ENCODE measurements at places on chromosomes 1 and 21.

- no peak for DNase-seq
These were observed 59.3 kb downstream of the ACP6 start for GRCh38 chr1:147611021-147611426.

DNA sequence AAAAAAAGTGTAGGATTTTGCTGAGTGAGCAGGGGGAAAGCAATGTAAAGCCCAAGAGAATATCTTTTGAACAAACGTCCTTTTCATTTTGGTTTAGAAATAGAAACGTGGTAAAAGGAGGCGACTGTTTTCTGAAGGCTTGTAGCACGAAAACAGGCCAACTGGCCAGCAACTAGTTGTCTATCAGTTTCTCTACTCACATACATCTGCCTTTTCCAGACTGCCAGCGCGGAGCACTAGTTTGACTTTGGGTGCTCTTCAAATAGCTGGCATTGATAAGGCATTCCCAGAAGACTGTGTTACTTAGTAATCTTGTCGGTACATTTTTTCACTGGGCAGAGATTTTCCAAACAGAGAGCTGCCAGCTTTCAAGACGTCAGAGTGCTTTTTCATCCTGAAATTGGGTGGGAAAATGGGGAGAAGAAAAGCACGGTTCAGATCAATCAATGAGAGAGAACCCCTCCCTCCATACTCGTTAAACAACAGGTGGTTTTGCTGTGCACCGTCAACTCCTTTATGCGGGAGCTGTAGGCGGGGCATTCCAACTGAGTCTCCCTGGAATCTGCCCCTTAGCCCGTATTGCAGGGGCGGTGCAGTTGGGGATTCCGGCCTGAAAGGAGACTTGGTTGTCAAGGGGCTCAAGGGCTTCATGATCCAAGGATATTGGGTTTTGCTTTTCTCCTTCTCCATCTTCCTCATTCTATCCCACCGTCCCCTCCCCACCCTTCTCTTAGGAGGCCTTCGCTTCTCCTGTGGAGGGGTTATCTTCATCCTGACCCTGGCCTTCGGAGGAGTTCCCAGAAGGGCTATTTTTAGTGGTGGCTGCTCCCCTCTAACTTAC lies 884 bp upstream of the LRRC8C start:
- DNase-seq, result no peak

DNA sequence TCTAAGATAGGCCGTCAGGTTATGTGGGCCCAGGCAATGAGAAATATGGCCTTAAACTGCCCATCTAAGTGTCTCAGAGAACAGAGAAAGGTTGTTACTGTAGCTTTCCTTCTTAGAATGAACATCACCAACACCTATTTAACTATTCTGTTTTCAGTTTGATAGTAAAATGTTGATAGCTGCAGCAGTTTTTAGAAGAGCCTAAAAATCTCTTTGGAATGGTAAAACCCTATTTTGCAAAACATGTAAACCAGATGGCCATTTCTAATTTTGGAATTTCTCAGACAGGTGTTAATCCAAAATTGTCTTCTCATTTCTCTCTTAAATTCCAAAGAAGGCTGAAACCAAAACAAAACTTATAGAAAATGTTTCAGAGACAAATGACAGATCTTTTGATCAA lies 57.5 kb downstream of the DIPK1A start:
- DNase-seq, result no peak

DNA sequence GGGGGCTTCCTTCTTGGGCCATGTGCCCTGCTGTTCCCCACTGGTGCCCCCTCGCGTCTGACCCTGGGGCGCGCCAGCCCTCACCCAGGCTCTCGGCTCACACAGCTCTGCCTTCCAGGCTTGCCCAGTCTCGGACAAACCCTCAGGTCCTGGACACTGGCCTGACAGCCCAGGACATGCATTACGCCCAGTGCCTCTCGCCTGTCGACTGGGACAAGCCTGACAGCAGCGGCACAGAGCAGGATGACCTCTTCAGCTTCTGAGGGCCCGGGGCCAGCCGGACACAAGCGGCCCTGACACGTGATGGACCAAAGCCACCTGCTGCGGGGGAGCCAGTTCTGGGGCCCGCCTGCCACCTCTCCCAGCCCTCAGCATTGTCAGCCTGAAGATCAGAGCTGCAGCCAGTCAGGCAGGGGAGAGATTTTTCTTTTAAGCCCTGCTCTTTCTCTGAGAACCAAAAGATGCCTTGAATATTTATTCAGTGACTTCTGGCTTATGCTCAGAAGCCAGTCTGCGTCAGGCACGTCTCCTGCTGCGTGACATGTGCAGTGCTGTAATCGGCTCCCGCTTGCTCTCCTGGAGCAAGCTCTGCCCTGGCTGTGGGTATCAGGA lies 23.4 kb downstream of the LDLRAP1 start:
- peak; percentile 88 for DNase-seq

- peak; percentile 9 for DNase-seq
These were observed 488 bp downstream of the DBT start for GRCh38 chr1:100249155-100249536.

DNA sequence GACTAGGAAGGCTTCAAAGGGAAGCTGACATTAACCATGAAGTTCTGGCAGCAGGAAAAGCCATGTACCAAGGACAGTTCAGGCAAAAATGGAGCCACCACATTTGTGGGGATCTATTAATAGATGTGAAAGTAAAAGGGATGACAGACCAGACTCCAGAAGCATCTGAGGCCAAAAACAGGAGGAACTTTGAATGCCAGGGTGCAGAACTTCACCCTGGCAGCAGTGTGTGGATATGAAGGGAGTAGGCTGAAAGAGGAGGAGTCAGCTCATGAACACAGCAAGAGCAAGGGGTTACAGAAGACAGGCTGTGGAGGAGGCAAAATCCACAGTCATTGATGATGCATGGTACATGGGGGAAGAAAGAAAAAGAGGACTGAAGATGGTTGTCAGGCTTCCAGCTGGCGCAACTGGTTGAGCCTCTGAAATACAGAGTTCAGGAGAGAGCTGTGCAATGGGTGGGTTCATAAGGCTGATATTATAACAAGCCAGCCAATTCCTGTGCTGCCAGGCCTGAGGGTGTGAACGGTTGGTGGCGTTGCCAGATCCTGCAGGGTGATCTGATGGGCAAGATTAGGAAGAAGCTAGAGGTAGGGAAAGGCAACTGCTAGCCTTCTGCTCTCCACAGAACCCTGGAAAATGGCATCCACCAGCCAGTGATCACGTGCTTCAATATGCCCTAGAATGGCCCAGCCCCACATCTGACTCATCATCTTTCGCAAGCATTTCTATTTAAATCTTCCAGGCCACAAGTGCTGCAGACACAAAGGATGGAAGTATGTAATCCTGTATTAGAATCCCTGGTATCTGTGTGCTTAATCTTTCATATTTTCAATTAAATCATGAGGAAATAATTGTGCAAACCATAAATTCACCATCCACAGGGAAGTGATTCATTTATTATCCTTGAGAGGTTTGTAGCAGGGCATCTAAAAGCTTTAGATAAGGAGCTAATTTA lies 81.9 kb downstream of the SLC25A24 start:
- DNase-seq, result peak; percentile 78

DNA sequence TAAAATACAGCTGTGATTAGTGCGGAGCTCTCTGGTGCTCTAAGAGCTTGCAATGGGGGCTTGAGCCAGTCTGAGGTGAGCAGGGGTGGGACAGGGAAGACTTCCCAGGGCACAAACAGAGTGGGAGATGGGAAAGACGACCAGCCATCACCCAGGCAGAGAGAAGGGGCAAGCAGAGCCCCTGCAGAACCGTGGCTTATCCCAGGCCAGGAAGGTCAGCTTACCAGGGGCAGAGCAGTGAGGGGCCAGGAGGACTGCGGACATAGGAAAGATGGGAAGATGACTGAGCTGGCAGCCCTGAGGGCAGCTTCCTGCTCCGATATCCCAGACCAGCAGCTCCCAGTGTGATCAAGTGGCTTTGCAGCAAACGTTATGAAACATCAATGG lies 55.4 kb upstream of the IFFO2 start:
- DNase-seq, result no peak

DNA sequence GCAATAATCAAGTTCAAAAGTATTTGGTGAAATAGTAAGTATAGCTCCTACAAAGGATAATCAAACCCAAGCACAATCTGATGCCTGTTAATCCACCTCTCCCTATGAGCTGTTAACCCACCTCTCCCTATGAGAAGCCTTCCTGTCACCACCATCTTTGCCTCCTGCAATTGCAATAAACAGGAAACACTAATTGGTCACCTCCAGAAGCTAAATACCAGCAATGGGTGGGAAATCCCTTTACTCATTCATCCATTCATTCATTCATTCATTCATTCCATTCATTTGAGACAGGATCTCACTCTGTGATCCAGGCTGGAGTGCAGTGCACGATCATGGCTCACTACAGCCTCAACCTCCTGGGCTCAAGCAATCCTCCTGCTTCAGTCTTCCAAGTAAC lies 132.8 kb downstream of the RERE start:
- DNase-seq, result no peak

- no peak for DNase-seq
These were observed 1.5 kb downstream of the MLLT11 start for GRCh38 chr1:151061704-151062103.

GRCh38 chr1:230796626-230797025 lies 49.4 kb downstream of the CAPN9 start:
- DNase-seq, result no peak

DNA sequence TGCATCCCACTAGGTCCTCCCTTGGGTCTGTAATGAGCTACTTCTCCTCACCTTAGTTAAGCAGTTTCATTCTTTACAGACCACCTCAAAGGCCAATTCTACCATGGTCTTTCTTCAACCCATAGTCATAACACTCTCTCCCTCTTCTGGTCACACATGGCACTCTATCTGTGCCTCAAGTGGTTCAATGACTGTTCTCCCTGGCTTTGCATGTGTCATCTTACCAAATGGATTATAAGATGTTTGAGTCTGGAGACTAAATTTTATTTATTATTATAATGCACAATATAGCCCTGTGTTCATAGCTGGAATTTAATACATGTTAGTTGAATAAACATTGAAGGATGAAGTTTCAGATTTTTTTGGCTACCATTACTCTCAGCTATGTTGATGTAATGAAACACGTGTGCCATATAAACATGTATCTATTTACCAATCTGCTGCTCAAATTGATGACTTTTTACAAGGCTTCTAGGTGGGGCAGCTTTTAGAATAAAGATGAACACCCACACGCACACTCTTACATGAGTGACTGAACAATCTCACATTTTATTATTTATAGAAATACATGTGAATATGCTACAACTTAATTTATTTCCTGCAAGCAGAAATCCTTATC lies 102.1 kb downstream of the RUNX1 start:
- no peak for DNase-seq

DNA sequence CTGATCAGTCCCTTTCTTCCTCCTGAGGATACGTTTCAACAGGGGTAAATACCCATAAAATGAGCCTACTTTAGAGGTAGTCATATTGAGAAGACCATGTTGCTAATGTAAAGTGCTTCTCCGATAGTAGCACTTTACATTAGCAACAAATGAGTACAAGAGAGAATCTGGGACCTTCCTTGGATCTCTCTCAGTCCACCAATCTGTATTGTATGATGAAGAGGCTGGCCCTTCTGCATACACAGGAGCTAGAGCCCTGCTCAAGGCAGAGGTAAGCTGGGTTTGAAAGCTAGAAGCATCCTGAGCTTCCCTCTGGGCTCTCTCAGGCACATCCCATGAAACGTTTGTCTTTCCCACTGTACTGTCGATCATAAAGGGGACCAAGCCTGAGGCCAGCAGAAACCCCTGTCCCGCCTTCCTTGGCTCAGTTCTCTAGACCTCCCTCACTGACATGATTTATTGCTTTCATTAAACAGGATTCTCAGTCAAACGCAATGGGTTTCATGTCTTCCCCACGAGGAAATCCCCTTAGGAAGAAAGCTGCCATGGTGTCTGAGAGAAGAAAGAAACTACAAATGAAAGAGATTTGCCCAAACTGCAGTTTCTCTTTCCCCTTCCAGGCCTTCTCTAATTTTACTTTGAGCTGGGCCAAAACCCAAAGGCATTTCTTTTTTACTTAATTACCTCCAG lies 62.8 kb upstream of the BCAR3 start:
- no peak for DNase-seq

- DNase-seq, result no peak
These were observed 5.3 kb downstream of the P3H1 start for GRCh38 chr1:42761567-42761966.

GRCh38 chr1:65512967-65513780 lies 92.7 kb downstream of the LEPR start:
- no peak for DNase-seq

GRCh38 chr1:36350659-36351226 lies 27.3 kb upstream of the EVA1B start:
- DNase-seq, result peak; percentile 88

- DNase-seq, result no peak
These were observed 53.0 kb downstream of the DMRTB1 start for GRCh38 chr1:53511933-53512806.

Measured in AG08395 (cell line).